ENCODE measurements at places on chromosomes 5 and 9.

DNA sequence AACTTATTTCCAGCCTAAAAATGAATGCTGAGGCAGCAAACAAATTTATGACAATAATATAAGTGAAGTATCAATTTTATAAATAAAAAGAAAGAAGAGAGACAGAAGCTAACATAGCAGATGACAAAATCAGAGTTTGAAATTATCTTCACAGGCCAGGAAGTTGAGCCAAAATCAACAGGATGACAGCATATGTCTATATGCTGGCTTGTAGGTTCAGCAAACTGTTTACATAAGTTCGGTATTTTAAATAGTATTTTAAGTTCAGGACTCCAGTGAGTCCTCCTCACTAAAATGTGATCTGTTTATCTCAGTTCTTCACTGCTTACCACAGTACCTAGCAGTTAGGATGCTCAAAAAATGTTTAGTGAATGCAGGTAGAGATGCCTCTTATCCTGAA is 359.6 kb upstream of the SMC2 start:
- no peaks in the 10 kb centered on the region for H3K36me3 ChIP-seq
- H3K27ac ChIP-seq, result no peak overlapping the region
- no peak overlapping the region for H3K4me3 ChIP-seq
- no peak for DNase-seq

DNA sequence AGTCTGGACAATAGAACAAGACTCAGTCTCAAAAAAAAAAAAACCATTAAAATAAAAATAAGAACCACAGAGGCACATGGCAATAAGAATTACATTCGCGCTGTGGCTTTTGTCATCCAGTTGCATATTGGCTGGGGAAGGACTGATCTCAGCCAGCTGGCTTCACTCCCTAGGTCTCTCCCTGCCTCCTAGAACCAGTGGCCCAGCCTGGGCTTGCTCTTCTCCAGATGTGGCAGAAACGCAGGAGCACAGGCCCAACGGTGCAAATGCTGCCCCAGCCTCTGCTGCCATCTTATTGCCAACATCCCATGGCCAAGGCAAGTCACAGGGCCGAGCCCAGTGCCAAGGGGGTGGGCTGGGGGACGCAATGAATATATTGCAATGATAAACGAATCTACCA is 37.0 kb downstream of the NKX2-5 start:
- DNase-seq, result no peak
- H3K4me1 ChIP-seq, result peaks cover under 1% of the 10 kb centered on the region
- H3K36me3 ChIP-seq, result no peaks in the 10 kb centered on the region
- peaks cover 8% of the 10 kb centered on the region for H3K27me3 ChIP-seq
- H3K4me3 ChIP-seq, result no peak overlapping the region
- H3K27ac ChIP-seq, result no peak overlapping the region

GRCh38 chr5:142322747-142323479 is 1.9 kb downstream of the SPRY4 start:
- no peak overlapping the region for H3K27ac ChIP-seq
- DNase-seq, result peak; percentile 14
- H3K4me1 ChIP-seq, result peaks cover 54% of the 10 kb centered on the region
- H3K4me3 ChIP-seq, result peak overlapping the region; percentile 94
- H3K27me3 ChIP-seq, result no peaks in the 10 kb centered on the region
- no peaks in the 10 kb centered on the region for H3K36me3 ChIP-seq

DNA sequence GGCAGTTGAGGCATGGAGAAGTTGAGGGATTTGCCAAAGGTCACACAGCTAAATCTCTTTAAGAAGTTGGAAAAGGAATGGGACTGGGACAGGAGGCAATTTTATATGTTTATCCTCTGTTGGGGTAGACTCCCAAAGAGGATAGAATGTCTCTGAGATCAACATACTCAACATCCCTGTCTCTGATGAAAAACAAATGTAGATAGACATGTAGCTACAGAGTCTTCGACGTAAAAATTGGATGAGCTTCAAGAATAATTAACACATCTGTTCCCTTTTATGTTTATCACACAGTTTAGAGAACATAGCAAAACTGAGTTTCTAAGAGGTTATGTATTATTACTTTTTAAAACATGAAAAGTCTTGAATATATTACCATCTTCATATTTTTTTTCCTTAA is 204.6 kb upstream of the CD180 start:
- H3K27me3 ChIP-seq, result no peaks in the 10 kb centered on the region
- H3K27ac ChIP-seq, result no peak overlapping the region
- H3K36me3 ChIP-seq, result no peaks in the 10 kb centered on the region
- no peak overlapping the region for H3K4me3 ChIP-seq
- no peaks in the 10 kb centered on the region for H3K4me1 ChIP-seq

GRCh38 chr5:14321936-14322335 is 178.8 kb downstream of the TRIO start:
- no peaks in the 10 kb centered on the region for H3K27me3 ChIP-seq
- H3K36me3 ChIP-seq, result peaks cover 14% of the 10 kb centered on the region
- H3K27ac ChIP-seq, result no peak overlapping the region
- no peak for DNase-seq
- H3K4me3 ChIP-seq, result no peak overlapping the region

DNA sequence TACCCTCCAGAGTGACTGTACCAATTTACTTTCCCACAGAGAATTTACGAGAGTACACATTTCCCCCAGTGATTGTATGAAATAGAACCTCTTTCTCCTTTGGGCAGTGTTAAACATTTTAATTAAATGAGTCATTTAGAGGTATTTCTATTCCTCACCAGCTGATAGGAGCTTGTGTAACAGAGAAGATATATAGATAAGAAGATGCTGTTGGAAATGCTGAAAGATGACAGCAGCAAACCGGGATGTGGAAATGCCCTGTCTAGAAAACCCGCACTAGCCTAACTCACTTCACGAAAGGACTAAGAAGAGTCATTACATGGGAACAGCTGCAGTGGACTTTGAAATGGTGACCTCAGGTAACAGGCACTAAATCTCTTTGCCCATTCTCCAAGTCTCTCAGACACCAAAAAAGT is 68.3 kb downstream of the LPAR1 start:
- H3K4me3 ChIP-seq, result no peak overlapping the region
- H3K4me1 ChIP-seq, result peaks cover 3% of the 10 kb centered on the region
- H3K27me3 ChIP-seq, result no peaks in the 10 kb centered on the region
- DNase-seq, result no peak

GRCh38 chr5:43704243-43704642 is 101.3 kb downstream of the NNT start:
- H3K36me3 ChIP-seq, result no peaks in the 10 kb centered on the region
- H3K4me1 ChIP-seq, result no peaks in the 10 kb centered on the region
- no peak overlapping the region for H3K27ac ChIP-seq
- no peaks in the 10 kb centered on the region for H3K27me3 ChIP-seq

GRCh38 chr5:10579536-10580521 is 16.0 kb downstream of the ANKRD33B start:
- no peaks in the 10 kb centered on the region for H3K27me3 ChIP-seq
- no peak for DNase-seq

GRCh38 chr5:43646992-43647391 is 44.0 kb downstream of the NNT start:
- no peak overlapping the region for H3K4me3 ChIP-seq
- DNase-seq, result no peak
- no peak overlapping the region for H3K27ac ChIP-seq
- no peaks in the 10 kb centered on the region for H3K4me1 ChIP-seq

GRCh38 chr9:16143947-16144890 is 591.4 kb downstream of the CCDC171 start:
- H3K27me3 ChIP-seq, result no peaks in the 10 kb centered on the region
- no peaks in the 10 kb centered on the region for H3K36me3 ChIP-seq

DNA sequence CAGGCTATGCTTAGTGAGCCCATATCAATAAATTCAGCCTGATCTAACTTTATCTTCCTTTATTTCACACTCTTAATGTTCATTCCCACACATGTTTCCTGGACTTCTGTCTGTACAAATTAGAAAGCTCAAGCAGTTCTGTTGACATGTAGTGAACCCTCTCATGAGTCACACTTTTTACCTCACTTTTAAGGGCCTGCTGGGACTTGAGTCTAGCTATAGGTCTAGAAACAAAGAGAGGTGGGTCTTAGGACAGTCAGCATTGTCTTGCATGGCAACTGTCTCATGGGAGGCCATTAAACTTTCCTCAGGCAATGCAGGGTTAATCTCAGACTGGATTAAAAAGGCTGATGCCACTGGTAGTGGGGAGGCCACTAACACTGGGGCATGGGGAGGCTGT is 8.6 kb upstream of the CCNH start:
- no peaks in the 10 kb centered on the region for H3K36me3 ChIP-seq
- no peak for DNase-seq
- no peaks in the 10 kb centered on the region for H3K4me1 ChIP-seq
- H3K27me3 ChIP-seq, result no peaks in the 10 kb centered on the region
- H3K4me3 ChIP-seq, result no peak overlapping the region

- H3K27ac ChIP-seq, result no peak overlapping the region
- DNase-seq, result no peak
- H3K27me3 ChIP-seq, result no peaks in the 10 kb centered on the region
- H3K4me1 ChIP-seq, result no peaks in the 10 kb centered on the region
- no peak overlapping the region for H3K4me3 ChIP-seq
Measured at GRCh38 chr5:93044859-93045666, 536.0 kb downstream of the NR2F1-AS1 start.

DNA sequence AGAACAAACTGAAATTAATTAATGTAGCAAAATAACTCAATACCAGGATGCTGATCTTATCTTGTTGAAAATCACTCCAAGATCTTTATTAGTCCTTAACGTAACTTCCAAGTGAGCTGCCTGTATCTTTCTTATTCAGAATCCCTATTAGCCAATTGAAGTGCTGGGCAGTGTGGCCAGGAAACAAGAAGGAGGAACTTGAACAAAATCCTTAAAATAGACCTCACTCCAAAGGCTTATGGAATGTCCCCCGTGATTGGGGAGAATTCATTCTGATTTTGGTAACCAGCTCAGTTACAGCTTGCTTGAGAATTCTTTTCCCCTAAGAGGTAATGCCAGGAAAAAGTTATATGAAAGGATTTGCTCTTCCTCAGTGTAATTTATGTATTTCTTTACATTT is 171.0 kb downstream of the DEPDC1B start:
- no peaks in the 10 kb centered on the region for H3K27me3 ChIP-seq
- DNase-seq, result no peak
- H3K4me3 ChIP-seq, result no peak overlapping the region
- no peaks in the 10 kb centered on the region for H3K36me3 ChIP-seq
- no peak overlapping the region for H3K27ac ChIP-seq

GRCh38 chr5:61141801-61142200 is 20.5 kb downstream of the SMIM15 start:
- peak; percentile 29 for DNase-seq
- H3K4me3 ChIP-seq, result no peak overlapping the region
- H3K36me3 ChIP-seq, result no peaks in the 10 kb centered on the region
- H3K27ac ChIP-seq, result peak overlapping the region; percentile 67
- H3K4me1 ChIP-seq, result peaks cover 6% of the 10 kb centered on the region

DNA sequence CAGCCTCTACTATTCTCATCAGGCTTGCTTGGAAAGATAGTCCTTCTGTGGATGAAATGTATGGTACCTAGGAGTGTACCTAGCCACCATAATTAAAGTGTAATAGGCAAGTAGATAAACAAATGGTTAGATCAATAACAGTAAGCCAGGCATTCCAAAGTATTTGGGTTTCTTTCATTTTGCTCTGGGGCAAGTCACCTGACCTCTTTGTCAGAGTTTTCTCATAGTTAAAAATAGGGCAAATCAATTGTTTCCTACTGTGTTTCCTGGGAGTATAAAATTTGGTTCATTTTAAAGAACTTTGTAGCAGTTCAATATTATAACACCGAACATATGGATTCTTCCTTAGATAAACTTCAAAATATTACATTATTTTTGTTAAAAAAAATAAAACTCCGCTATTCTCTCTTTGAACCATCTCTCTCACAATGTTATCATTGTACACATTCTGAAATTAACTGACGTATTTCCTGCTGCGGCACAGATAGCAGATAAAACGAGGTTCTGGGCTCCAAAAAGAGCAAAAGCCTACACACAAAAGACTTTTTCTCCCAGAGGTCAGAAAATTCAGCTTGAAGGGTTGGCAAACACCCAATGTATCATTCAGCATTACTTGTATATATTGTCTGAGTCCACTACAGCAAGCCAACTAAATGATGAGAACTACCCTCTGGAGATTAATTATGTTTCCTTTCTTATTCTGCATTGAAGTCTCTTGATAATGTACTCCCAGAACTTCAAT is 267.9 kb downstream of the COX7C start:
- DNase-seq, result no peak
- H3K4me3 ChIP-seq, result no peak overlapping the region
- no peak overlapping the region for H3K27ac ChIP-seq
- no peaks in the 10 kb centered on the region for H3K27me3 ChIP-seq

DNA sequence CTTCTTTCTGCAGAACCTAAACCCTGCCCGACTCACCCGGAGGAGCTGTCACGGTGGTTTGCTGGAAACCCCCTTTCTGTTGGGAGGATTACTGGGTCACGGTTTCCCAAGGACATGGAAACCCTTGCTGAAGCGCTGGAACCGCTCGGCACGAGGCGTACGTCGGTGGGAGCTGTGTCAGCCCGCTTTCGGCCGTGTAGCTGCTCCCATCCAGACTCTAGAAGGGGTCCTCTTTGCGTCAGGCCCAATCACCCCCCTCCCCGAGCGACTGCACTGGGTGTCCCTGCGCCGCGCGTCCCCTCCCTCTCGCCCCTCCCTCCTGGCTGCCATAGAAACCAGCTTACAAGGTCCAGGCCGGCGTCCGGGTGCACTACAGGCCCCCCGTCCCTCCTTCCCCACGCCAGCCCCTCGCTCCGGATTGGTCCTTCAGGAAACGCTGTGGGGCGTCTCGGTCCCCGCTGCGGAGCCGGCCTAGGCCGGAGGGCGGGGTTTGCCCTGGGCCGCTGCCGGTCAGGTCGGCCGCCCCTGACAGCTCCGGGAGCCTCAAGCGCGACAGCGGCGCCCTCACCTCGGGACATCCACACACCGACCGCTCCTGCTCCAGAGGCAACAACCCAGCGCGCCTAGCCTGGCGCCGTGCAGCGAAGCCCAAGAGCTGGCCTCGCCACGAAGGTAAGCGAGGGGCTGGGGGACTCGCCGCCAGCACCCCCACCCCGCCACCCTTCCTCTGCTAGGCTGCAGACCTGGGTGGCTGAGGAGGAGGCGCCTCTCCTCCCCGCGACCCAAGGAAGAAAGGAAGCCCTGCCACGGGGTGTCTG is at the start of gene NIM1K:
NIM1K (plus strand) TSS at position 486 of the 818 bp plus-strand sequence. CDS start 53,551 bp downstream, outside the sequence.
- peak within 1 kb of the TSS; percentile 52 for H3K4me3 ChIP-seq
- DNase-seq, result peak; percentile 65
- H3K4me1 ChIP-seq, result peaks cover 23% of the 10 kb centered on the region
- no peak within 1 kb of the TSS for H3K27ac ChIP-seq
- peaks cover 5% of the 10 kb centered on the region for H3K27me3 ChIP-seq

GRCh38 chr5:169157064-169157463 is 143.9 kb downstream of the SLIT3 start:
- H3K4me1 ChIP-seq, result no peaks in the 10 kb centered on the region
- no peak overlapping the region for H3K4me3 ChIP-seq
- no peak for DNase-seq
- no peaks in the 10 kb centered on the region for H3K36me3 ChIP-seq
- H3K27ac ChIP-seq, result no peak overlapping the region
- no peaks in the 10 kb centered on the region for H3K27me3 ChIP-seq

Measured in neuronal stem cell (in vitro differentiated cells).